Activated gamma-delta T cell (primary cell): ENCODE measurements at places on chromosomes 13 and 19.

DNA sequence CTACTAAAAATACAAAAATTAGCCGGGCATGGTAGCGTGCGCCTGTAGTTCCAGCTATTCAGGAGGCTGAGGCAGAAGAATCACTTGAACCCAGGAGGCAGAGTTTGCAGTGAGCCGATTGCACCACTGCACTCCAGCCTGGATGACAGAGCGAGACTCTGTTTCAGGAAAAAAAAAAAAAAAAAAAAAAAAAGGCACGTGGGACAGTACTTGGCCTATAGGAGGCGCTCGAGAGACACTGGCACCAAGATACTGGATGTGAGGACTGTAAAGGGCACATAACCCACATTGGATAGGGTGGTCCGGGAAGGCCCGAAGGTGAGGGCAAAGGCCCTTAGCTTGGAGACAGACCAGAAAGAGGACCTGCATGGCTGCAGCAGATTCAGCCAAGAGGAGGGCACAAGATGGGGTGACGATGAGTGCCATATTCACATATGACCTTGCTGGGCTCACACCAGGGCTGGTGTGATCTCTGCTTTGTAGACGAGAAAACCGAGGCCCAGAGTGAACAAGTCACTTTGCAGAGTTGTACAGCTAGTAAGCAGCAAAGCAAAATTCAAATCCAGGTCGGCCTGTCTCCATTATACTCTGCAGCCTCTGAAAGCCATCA lies 89.4 kb downstream of the DPF1 start:
- DNase-seq: no peak

- DNase-seq: no peak
Observed at GRCh38 chr13:113564331-113565023, 20.1 kb upstream of the TFDP1 start.

GRCh38 chr19:12872941-12873890 lies 8.0 kb downstream of the DNASE2 start:
- DNase-seq: no peak

- no peak for DNase-seq
Observed at GRCh38 chr13:30312904-30313303, 5.6 kb upstream of the KATNAL1 start.

DNA sequence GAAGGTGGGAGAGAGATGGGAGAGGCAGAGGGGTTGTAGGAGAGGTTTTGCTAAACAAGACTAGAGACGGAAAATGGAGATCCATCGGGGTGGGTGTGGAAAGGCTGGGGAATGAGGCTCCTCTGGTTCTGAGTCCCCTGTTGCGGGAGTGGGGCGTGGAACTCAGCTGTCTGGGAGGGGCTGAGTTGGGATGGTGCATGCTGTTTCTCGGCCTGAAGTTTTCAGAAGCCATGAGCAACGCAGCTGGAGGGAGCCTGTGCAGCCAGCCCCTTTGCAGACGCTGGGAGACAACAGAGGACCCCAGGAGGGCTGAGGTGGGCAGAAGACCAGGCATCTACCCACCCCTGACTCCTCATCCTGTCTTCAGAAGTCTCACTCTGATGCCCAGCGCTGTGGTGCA lies 7.4 kb upstream of the GIPR start:
- no peak for DNase-seq

- no peak for DNase-seq
Observed at GRCh38 chr13:43360171-43360570, 336.8 kb downstream of the DNAJC15 start.

- DNase-seq: no peak
Observed at GRCh38 chr19:40388481-40388880, 1.5 kb downstream of the HIPK4 start.

- DNase-seq: no peak
Observed at GRCh38 chr13:42875475-42876269, 94.3 kb downstream of the FAM216B start.

- no peak for DNase-seq
Observed at GRCh38 chr13:114065926-114066774, 66.3 kb downstream of the RASA3 start.

- DNase-seq: no peak
Observed at GRCh38 chr19:35862528-35862927, 5.8 kb downstream of the KIRREL2 start.

GRCh38 chr13:79681069-79681468 lies 200.1 kb downstream of the NDFIP2 start:
- DNase-seq: no peak

- DNase-seq: no peak
Observed at GRCh38 chr19:3073931-3074595, 11.8 kb upstream of the TLE5 start.

DNA sequence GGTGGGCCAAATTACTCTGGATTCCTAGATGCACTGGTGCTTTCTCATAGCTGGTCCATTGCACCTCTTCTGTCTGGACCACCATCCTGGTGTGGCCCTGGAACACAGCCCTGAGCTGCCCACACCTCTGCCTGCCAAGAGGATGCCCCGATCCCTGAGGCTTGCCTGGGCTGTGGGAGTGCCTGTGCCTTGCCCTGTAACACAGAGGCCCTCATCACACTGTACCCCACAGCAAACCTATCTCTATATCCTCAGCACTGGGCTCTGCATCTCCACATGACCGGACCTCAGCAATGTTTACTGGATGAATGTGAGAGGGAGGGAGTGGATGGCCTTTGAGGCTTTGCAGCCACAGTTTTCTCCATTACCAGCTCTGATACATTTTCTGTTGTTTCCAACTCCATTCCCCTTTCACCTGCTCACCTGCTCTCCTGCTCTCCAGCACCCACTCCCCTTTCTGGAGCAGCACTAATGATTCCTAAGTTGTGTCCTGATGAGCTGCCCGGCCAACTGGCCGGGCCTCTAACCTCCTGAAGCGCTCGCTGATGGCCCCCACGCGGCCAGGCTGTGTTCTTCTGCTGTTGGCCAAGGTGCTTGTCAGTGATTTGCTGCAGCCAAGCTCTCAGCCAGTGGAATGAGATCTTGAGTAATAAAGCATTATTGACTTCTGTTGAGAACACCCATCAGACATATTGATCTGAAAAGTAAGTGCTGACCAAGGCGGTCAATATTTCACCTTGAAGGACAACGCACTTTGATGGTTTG lies 232.6 kb downstream of the TEX29 start:
- no peak for DNase-seq

- DNase-seq: no peak
Observed at GRCh38 chr19:8116437-8117293, 32.7 kb downstream of the FBN3 start.

- no peak for DNase-seq
Observed at GRCh38 chr13:91174886-91175501, 172.5 kb upstream of the MIR17HG start.

DNA sequence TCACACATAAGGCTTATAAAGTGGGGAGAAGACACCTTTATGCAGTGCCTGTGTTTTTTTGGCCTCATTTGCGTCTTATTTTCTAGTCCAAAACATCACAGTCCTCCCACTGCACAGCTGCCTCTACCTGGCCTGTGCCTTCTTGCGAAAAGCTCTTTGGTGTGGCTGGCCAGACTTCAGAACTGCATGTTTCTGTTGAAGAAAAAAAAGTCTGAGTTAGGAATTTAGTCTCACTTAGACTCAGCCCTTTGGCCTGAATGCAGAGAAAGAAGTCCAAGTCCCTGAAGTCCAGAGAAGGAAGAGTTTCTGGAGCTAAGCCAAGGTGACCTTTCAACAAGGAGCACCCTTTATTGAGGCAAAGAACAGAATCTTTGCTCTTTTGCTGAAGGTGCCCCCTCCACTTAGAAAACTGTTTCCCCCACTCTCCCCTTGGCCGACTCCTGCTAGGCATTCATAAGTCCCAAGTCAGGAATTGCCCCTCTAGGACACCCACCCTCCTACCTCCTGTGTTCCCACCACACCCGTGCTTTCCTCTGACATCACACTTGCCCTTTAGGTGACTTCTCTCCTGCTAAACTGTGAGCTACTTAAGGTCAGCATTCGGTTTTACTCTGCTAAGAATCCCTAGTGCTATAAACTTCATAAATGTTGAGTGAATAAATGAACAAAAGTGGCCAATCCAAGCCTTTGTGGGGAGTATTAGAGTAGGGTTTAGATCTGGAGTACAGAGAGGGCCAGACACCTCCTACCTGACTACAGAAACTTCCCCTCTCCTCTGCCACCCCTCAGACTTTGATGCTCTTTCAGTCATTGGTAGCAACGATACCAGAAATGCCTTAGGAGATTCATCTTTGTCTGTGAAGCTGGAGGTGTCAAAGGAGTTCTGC lies 226.8 kb downstream of the LACC1 start:
- no peak for DNase-seq

- no peak for DNase-seq
Observed at GRCh38 chr19:29365836-29366417, 153.0 kb upstream of the UQCRFS1 start.

GRCh38 chr19:50000841-50001557 lies 24.2 kb downstream of the VRK3 start:
- no peak for DNase-seq

DNA sequence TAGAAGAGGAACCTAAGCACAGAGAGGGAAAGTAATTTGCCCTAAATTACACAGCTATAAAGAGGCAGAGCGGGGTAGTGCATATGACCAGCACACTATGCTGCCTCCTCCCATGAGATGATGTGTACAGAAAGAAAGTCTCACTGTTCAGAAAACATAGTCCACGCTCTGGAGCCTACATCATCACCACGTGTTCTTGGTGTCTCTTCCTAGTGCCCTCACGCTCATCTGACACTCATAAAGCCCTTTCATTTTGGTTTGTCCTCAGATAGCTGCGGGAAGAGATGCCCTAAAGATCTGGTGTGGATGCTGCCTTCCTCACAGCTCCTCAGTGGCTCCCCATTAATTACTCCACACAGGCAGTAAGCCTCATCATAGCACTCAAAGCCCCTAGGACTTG lies 27.4 kb upstream of the SIAH3 start:
- no peak for DNase-seq

DNA sequence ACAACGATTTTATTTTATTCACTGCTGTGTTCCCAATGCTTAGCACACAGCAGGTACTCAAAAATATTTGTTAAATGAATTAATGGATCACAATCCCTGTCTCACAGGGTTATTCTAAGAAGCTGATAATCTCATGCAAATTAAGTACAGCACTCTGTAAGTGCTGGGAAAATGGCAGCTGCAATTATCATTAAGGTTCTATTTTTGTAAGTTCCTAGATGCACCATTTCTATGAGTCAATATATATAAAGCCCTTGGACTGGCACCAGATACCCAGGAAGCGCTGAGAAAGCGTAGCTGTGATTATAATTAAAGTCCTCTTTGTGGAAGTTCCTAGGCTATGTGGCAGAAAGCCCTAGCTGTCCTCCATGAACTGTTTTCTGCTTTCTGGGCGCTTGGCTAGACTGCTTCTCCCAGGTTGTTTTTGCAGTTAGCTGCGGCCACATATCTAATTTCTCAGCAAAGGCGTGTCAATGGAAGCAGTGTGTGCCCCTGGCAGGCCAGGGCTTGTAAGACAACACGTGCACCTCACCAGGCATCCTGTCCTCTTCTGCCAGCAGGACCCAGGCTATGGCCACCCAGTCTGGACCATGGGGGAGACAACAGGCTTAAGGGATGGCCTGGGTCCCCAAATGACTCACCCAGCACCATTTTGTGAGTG lies 5.2 kb upstream of the SRRM5 start:
- no peak for DNase-seq

GRCh38 chr19:5683177-5683886 lies 2.5 kb downstream of the HSD11B1L start:
- DNase-seq: no peak

- DNase-seq: no peak
Observed at GRCh38 chr13:95722241-95722640, 45.3 kb downstream of the DNAJC3 start.

DNA sequence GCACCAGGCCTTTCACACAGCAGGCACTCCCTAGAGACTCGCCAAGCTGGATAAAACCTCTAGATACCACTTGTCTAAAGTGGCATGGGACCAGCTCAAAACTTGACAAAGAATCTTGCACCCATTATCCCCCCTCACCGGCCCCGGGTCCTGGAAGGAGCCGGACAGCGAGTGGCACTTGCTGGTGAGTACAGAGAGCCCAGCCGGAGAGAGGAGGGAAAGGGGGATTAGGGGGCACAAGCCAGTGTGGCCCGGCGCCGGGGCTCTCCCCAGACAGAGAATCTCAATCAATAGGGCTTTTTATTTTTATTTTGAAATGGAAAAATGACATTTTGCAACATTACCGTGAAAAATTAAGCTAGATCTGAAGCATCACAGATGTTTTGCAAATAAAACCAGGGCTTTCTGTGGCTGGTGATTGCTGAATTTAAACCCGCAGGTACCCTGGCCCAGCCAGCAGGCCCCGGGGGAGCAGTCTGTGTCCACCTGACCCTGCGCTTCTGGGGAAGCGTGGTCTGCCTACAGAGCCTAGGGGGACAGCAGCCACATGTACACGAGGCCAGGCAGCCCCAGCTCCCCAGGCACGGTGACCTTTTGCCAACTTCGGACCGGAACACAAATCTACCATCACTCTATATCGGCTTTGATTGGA lies 10.0 kb upstream of the VSTM2B start:
- no peak for DNase-seq

- DNase-seq: no peak
Observed at GRCh38 chr13:70894258-70894657, 786.0 kb upstream of the KLHL1 start.

DNA sequence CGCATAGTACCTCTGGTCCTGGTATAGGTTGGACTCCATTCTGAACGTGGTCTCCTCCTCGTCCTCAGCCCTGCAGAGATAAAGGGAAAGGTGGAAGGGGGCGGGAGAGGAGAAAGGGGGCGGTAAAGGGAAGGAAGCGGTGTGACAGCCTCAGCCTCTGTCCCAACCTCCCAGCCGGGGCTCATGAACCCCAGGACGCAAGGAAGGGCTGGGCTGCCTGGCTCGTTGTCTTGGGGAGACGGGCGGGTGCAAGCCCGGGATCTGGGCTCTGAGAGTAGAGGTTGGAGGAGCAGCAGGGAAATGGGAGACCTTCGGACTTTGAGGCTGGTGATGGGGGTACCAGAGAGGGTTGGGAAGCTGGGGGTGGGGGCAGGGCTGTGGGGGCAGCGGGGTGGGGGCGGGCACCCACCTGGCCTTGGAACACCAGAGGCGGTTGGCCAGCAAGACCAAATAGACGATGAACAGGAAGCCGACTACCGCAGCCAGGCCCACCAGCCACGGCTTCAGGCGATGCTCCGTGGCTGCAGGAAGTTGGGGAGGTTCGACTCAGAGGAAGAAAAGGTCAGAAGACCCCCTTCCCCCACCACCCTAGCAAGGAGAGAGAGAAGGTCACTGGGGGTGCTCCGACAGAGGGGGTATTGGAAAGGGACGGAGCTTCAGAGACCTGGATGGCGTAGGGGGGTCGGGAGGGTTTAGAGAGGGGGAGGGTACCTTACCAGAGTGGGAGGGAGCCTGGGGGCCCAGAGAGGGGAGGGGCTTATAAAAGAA lies 1.7 kb downstream of the SMIM24 start:
- DNase-seq: no peak
